ENCODE measurements at places on chromosomes 16 and 17.
A peak's percentile ranks its signal among the peaks of the same experiment; 100 is the strongest.

DNA sequence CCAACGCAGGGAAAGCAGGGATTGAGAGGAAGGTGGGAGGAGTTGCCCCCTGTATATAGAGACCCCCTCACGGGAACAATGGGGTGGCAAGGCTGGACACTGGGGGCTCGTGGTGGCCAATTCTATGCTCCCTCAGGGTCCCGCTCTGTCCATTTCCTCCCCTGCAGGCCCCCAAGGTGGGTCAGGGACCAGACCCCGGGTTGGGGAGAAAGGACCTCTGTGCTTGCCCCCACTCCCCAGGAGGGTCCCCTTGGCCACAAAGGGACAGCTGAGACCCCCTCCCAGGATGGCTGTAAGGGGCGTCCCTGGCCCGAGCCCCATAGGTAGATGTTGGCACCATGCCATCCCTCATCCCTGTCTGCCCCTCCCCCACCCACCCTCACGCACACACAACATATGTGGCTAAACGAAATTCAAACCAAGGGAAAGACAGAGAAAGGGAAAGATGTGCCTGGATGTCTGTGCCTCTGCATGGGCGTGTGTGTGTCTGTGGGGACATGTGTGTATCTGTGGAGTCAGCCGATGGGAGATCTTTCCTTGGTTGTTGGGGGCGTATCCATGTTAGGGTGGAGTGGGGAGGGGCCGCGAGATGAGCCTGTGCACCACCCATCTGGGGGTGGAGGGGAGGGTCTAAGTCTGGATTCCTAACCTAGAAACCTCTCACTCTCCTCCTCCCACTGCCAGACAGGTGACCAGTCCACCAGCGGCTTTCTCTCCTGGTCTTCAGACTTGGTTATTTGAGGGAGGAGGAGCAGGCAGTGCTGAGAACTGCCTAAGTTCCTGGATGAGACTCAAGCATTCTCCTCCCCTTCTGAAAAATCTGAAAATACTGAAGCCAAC lies 642 bp upstream of the NEUROD2 start:
- no peak for DNase-seq

GRCh38 chr16:51831595-51832367 lies 680.7 kb upstream of the SALL1 start:
- DNase-seq, result no peak

DNA sequence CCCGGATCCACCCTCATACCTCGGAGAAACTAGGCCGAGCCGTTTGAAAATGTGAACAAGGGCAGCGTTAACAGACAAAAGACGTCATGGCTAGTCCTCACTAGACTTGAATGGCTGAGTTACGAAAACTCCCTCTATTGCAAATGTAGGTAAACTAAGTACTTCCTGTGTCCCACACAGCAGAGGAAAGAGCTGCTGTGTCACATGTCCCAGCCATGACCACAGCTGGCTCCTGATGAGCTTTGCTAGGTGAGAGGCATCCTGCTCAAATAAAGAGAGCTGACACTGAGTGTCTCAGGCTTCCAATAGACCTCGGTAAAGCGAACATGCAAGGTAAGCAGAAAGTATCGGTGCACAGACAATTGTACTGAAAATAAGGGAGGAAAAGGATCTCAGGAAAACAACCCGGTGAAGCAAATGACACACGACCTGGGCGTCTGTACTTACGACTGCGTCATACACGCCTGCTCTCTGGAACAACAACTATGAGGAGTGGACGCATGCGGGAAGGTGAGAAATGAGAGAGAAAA lies 26.0 kb downstream of the TMEM204 start:
- DNase-seq, result no peak

DNA sequence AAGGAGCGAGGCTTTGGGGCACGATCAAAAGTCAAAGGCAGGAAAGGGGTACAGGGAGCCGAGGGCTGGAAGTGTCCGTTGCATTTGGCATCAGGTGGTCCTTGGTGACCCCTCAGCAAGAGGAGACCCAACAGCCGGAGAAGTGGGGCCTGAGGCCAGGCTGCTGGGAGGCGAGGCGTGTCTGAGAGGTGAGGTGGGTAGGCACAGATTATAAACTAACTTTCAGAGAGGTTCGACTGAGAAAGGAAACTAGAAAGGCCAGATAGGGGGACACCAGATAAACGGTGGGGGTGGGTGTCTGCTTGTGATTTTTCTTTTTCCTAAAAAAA lies 3.6 kb downstream of the PECAM1 start:
- no peak for DNase-seq

- no peak for DNase-seq
Measured at GRCh38 chr17:57033296-57033695, 51.8 kb upstream of the AKAP1 start.

- DNase-seq, result no peak
Measured at GRCh38 chr16:66925322-66925840, at the start of gene RRAD. Gene RRAD, minus strand, starts transcription at chr16:66925535. Its CDS starts 356 bp downstream, at chr16:66925179.

- no peak for DNase-seq
Measured at GRCh38 chr17:9645851-9646545, 681 bp downstream of the USP43 start.

DNA sequence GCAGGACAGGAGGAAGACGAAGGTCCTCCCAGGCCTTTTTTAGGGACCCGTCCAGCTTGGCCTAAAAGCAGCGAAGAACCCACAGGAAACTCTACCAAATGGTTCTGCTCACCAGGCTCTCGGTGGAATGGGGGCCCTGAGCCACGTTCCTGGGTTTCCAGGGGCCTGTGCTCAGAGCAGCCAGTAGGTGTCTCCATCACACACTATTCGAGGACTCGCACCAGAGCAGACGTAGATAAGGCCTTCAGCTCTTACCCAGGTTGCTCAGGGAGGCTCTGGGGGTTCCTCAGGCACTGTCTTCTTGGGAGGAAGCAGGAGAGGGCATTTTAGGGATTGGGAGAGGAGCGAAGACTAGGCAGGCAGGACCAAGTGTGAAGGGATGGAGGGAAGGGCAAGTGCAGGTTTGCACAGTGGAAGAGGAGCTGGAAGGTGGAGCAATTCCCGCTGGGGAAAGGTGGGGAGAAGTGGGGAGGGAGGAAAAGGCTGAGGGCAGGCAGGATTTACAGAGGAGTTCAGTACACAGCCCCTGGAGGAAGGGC lies 157.1 kb downstream of the RGS9 start:
- DNase-seq, result peak; percentile 42

- no peak for DNase-seq
Measured at GRCh38 chr17:36813957-36814563, 123.2 kb upstream of the LHX1 start.

- DNase-seq, result no peak
Measured at GRCh38 chr17:49589577-49589927, 13.9 kb downstream of the NXPH3 start.

- DNase-seq, result no peak
Measured at GRCh38 chr17:47847341-47848197, 3.4 kb downstream of the SP6 start.

DNA sequence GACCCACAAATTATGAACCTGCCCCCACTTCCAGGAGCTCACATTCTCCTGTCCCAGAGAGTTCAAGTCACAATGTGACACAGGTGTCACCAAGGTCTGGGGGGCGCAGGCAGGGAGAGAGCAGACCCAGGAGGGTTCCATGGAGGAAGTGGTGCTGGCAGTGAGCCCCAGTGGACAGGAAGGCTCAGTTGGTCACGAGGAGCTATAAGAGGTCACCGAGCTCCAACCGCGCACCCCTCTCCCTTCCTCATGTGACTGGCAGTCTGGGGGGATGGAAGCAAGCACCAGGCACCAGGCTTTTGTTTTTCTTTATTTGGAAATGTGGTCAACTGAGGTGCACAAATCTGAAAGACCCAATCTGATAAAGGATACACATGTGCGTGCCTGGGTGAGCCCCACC lies 2.5 kb downstream of the ITGAD start:
- no peak for DNase-seq

GRCh38 chr16:22787466-22788192 lies 26.3 kb upstream of the HS3ST2 start:
- peak; percentile 46 for DNase-seq

GRCh38 chr16:88454523-88454947 lies 1.5 kb downstream of the ZFPM1 start:
- DNase-seq, result no peak

GRCh38 chr16:87487361-87487924 lies 5.4 kb downstream of the ZCCHC14 start:
- DNase-seq, result no peak

- DNase-seq, result no peak
Measured at GRCh38 chr17:10177131-10177912, 21.1 kb downstream of the GAS7 start.

DNA sequence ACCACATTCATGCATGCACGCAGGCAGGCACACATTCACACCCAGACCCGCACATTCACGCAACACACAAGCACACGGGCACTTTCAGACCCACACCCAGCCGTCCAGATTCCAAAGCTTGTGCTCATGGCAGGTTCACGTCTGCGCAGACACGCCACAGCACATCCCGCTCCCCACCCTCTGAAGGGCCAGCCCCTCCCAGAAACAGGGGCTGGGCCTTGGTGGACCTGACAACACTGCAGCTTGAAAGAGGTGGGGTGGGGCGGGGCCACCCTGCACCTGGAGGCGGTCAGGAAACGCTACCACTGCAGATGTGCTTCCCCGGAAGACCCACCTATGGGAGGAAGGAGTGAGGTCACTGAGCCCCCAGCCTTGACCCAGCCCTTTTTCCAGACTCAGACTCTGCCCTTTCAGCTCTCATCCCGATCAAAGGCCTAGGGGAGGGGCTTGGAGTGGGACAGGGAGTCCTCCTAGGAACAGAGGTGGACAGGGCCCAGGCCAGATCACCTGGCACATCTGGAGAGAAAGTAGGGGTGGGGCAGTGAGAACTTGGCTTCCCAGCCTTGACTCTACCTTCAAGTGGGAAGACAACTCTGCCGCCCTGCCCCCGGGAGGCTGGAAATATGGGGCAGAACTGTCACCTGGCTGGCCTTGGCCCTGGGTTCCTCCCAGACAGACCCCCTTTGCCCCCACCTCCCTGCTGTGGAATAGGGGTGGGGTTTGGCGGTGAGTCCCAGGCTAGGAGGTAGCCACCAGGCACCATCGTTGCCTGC lies 11.0 kb downstream of the P3H4 start:
- no peak for DNase-seq

DNA sequence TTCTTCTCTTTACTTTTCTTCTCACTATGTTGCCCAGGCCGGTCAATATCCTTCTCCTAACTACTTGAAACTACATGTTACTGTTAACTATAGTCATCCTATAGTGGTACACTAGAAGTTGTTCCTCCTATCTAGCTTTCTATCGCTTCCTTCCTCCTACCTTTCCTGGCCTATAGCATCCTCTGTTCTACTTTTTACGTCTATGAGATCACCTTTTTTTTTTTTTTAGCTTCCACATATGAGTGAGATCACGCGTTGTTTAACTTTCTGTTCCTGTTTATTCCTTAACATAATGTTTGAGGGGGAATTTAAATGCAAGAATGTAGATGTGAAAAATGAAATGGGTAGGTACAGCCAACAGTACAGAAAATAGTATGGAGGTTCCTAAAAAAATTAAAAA lies 30.5 kb upstream of the YPEL2 start:
- DNase-seq, result no peak

DNA sequence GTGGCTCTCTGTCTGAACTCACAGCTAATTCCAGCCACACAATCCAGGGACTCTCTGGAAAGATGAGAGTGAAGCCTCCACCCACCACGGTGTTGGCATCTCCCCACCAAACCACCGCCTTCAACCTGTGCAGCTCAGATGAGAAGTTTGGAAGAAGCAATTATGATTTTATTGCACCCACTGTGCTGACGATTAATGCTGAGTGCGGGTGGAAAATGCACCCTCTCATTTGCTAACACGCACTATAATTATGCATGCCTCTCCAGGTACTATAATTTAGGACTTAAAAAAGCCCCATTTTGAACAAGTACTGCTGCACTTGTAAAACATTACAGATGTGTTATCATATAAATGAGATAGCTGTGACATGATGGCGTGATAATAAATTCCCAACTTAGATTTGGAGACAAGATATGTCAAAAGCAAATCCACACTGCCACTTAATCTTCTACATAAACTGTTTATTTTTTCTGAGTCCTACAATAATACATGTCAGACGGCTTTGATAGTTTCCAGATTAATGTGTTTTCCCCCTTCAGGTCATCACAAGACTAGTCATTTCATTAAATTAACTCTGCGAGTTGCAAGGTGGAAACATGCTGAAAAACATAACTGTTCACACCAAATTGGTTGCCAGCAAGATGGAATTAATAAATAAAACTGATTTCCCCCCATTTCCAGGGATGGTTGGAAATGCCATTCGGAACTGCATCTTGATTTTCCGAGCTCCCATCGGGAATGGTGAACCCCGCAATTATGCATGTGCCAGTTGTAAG lies 466.5 kb upstream of the MAF start:
- no peak for DNase-seq

- DNase-seq, result no peak
Measured at GRCh38 chr16:56102183-56102686, 89.1 kb upstream of the GNAO1 start.

- DNase-seq, result no peak
Measured at GRCh38 chr17:74128456-74129211, 74.8 kb upstream of the RPL38 start.

DNA sequence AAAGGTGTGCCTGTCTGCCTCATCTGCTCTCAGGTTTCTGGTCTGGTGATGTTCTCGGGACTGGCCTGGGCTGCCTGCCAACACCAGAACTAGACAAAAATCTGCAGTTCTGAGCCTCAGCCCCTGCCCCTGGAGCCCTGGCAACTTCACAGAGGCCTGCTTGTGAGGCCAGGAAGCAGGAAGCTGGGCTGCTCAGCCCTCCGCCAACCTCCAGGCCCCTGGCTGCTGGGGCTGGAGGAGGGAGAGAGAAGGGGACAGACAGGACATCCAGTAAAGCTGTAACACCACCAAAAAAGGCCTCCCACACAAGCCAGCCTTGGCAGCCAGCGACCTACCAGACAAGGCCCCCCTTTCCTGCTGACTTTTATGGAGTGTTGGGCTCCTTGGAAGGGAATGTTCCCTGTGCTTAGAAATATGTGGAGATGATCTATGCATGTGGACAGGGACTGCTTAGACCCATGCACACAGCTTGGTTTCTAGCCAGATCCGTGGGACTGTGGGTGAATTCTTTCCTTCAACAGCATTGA lies 157.6 kb downstream of the XYLT1 start:
- DNase-seq, result no peak

- no peak for DNase-seq
Measured at GRCh38 chr16:1938316-1938715, 4.7 kb downstream of the MSRB1 start.

DNA sequence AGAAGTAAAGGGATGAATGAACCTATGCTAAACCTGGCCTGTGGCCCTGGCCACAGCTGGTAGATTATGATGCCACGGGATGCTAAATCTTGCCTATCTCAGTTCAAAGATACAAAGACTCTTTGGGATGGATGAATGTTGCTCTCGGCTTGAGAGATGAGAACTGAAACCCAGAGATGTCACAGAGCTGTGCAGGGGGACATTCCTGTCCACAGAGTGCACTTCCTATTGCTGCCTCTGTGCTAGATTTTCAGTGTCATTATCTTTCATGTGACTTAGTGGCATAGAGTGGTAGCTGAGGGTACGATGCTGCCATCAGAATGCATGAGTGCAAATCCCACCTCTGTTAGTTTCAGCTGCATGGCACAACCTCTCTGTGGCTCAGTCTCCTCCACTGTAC lies 2.3 kb upstream of the MT1M start:
- DNase-seq, result no peak

GRCh38 chr16:88803264-88803987 lies at the start of gene CDT1:
Gene CDT1, plus strand, starts transcription at chr16:88803789. Its CDS starts 43 bp downstream, at chr16:88803832.
- DNase-seq, result peak; percentile 47

GRCh38 chr17:10200016-10200415 lies 1.6 kb upstream of the GAS7 start:
- no peak for DNase-seq

All from AG09319 (cell line).